ENCODE measurements at places on chromosomes 7 and 10. TPM values are rescaled to one million over a fixed set of nuclear protein-coding genes. Genes with fewer than 3 reads are reported as not detected.
A peak's percentile ranks its signal among the peaks of the same experiment; 100 is the strongest.

DNA sequence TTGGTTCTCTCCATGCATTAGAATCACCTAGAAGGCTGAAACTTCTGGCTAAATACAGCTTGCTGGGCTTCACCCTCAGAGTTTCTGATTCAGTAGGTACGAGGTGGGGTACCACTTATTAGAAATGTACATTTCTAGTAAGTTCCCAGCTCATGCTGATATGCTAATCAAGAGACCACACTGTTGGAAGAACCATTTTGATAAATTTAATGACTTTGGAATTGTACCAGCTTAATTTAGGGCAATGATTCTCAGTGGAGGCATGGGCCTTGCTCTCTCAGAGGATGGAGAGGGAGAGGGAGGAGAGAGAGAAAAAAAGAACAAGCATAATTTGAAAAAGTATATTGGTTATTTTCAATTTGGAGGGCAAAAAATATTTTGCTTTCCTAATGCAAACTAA lies 20.3 kb downstream of the CPN1 start:
- DNase-seq, result no peak

DNA sequence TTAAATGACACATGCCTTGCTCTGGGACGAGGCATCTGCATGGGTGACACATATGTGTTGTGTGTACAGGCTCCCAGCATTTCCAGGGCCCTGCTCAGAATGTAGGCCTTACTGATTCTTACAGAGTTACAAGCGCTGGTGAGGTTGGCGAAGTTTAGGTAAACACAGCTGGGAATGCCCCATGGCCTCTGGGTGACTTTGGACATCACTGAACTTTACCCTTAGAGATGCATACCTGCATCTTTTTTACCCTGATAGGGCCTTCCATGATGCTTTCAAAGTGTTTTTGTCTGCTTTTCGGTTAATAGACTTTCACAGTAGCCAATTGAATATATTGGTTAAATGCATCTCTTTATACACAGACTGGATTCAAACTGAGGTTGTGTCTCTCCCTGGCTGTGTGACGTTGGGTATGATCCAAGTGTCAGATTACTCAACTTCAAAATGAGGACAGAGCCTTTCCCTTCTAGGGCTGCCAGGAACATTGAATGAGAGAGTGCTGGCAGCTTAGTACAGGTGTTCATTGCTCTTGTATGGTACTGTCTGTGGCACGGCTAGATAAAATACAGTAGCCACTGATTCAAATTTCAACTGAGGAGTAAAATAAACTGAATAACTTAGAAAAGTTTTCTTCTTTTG lies 29.5 kb downstream of the EGFR start:
- no peak for DNase-seq

DNA sequence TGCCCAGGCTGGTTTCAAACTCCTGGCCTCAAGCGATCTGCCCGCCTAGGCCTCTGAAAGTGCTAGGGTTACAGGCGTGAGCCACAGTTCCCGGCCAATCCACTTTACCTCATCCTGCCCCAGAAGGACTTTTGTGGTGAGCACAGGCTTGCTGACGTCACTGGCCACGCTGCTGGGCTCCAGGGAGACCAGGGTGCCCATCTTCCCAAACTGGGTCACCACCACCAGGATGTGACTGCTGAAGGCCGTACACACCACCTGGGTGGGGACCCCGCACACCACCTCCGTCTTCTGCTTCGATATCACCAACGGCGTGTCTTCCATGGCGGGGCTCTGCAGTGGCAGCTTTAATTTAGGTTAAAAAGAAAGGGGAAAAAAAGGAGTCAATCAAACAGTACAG lies 816 bp downstream of the PSMG3 start:
- DNase-seq, result no peak

- DNase-seq, result no peak
Observed at GRCh38 chr10:118977835-118978234, 51.7 kb upstream of the NANOS1 start.

Gene IFIT1
- 43.8 TPM for total RNA-seq

GRCh38 chr10:89668386-89669071 lies 23.5 kb upstream of the PANK1 start:
- DNase-seq, result no peak

GRCh38 chr10:104642658-104643302 lies 1.7 kb downstream of the SORCS3 start:
- DNase-seq, result no peak

GRCh38 chr7:75639071-75639885 lies 99.5 kb downstream of the HIP1 start:
- no peak for DNase-seq

Gene KCND2
- total RNA-seq, result not detected

- no peak for DNase-seq
Observed at GRCh38 chr10:3333426-3333825, 160.8 kb upstream of the PITRM1 start.

Gene HSPA12A
- total RNA-seq, result 7.7 TPM

DNA sequence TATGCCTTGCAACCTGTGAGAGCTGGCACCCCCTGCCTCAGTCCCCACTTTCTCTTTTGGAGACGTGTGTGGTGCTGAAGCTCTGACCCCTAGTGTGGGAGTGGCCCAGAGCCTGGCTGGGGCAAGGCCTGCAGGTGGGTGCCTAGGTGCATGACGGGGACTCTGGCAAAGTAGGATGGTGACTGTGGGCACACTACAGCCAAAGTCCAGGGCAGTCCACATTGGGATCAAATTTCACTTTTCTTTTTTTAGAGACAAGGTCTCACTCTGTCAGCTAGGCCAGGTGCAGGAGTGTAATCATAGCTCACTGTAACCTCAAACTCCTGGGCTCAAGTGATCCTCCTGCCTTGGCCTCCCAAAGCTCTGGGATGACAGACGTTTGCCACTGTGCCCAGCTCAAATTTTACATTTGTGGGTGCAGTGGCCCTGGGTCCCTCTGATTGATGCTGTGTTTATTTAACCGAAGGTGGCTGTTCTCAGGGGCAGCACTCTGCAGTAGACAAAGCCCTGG lies 52.3 kb downstream of the NEURL1 start:
- no peak for DNase-seq

DNA sequence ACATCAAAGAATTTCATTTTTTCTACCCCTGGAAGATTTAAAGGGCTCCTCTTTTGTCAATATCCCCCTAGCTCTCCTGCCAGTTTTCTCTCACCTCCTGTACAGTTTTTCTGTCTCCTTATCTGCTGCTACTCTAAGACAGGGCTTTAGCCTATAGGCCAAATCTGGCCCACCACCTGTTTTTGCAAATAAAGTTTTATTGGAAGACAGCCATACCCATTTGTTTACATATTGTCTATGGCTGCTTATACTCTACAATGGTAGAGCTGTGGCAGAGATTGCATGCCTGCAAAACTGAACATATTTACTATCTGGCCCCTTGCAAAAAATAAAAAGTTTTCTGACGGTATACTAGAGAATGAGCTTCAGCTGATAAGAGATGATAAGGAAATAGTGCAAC lies 37.4 kb upstream of the GARS1 start:
- no peak for DNase-seq

DNA sequence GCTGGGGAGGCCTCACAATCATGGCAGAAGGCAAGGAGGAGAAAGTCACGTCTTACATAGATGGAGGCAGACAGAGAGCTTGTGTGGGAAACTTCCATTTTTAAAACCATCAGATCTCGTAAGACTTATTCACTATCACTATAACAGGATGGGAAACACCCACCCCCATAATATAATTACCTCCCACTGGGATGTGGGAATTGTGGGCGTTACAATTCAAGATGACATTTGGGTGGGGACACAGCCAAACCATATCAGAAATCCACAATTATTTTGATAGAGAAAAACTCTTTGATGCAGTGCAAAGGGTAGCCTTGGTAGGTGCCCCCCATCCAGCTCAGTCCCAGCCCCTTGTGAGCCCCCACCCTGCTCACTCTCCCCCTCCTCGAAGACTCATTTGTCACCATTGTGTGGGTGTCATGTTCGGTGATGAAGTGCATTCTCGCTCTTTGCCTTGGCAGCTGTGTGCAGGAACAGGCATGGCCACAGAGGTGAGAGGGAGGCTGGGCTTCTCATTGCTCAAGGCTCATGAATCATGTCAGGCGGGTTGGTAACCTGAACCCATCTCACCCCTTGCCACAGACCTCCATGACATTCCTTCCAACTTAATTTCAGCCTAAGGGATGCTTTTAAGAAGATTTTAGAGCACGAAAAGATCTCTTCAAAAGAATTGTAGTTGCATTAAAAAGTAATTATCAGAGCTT lies 75.9 kb downstream of the BUB3 start:
- no peak for DNase-seq

Gene ZNF736
- total RNA-seq, result 29.0 TPM

- DNase-seq, result no peak
Observed at GRCh38 chr7:103547451-103548284, 101.7 kb upstream of the SLC26A5 start.

DNA sequence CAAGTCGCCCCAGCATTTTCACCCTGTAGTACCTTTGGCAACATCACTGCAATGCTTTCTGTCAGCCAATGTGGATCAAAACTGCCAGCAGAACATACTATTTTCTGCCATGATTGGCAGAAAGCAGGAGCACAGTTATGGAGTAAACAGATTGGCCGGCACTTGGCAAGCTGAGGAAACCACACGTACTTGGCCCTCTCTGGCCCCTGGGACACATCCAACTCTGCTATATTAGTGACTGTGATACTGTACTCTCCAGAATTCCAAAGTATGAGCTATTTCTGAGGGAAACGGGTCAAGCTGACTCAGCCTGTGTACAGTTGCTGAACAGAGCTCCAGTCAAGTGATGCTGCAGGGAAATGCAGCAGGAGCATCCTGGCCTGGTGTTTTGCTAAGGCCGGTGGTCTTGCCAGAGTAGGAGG lies 39.8 kb upstream of the LANCL2 start:
- no peak for DNase-seq

GRCh38 chr7:114930107-114930661 lies 8.3 kb downstream of the MDFIC start:
- DNase-seq, result no peak

- DNase-seq, result no peak
Observed at GRCh38 chr10:49187950-49188761, at the start of gene TMEM273. Gene TMEM273 (minus strand): TSS chr10:49188391. CDS start chr10:49188336, 55 bp downstream.

DNA sequence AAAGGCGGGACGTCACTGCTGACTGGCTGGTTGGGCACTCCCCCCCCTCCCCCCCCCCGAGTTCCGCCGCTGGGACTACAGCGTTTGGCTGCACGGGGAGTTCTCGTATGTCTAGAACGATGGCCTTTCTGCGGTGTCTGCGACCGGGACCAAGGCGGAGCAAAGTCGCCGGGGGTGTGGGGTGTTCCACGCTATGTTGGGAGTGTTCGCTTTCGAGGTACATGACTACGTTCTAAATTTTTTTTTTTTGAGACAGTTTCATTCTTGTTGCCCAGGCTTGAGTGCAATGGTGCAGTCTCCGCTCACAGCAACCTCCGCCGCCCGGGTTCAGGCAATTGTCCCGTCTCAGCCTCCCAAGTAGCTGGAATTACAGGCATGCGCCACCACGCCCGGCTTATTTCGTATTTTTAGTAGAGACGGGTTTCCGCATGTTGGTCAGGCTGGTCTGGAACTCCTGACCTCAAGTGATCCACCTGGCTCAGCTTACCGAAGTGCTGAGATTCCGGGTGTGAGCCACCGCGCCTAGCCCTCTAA lies 573 bp upstream of the IDI1 start:
- DNase-seq, result no peak

Gene GBX1
- total RNA-seq, result not detected

- peak; percentile 35 for DNase-seq
Observed at GRCh38 chr10:97676770-97677581, 10.1 kb downstream of the AVPI1 start.

- DNase-seq, result no peak
Observed at GRCh38 chr10:131141645-131142516, 169.6 kb downstream of the TCERG1L start.

Gene GNG11
- total RNA-seq, result 7.0 TPM

Gene CELF2
- 0.44 TPM for total RNA-seq

DNA sequence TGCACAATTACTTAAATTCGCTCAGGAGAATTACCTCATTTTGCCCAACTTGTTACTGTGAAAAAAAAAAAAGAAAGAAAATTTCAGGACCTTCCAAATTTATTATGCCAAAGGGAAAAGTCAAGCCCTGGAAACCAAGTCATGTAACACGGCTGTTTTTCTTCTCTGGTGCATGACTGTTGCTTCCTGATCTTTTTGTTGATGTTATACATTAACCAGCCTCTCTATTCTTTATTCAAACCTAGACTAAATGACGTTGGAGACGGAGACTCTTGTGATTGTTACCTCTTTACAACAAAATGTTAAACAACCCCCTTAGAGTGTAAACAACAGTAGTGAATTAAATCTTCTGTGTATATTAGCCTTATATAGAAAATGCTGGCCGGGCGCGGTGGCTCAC lies 16.1 kb upstream of the ZC3HAV1 start:
- DNase-seq, result no peak

DNA sequence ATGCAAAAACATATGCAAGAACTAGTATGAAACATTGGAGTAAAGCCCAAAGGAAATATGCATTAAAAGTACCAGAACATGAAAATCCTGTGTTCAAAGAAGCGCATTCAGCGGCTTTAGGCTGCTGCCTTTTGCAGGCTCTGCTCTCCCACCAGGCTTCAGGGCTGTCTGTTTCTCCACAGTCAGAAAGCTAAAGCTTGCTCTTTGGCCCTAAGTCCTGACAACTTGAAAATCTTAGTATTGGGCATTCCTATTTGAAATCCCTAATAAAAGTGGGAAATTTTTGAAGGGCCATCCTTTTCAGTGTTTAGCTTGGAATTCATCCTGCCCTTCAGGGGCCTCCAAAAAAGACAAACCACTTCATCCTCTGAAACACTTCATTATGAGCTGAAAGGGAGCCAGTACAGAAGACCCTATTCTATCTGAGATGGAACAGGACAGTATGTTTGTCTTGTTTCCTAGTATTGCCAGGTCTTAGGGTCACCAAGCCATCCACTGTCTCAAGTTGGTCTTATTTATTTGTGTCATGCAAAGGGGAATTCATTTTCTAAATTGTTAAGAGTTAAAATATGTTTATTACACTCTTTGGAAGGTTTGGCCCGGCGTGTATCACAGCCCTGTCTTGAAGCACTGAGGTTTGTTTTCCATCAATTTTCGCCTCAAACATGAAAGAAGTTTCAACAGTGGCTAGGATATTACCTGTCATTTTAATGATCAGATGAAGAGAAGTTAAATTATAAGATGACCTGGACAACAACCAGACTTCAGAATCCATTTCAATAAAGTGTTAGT lies 326.3 kb upstream of the BMPER start:
- no peak for DNase-seq

Gene WDR86
- 0.72 TPM for total RNA-seq

Gene STEAP4
- total RNA-seq, result 0.10 TPM

Gene CALML3
- not detected for total RNA-seq

GRCh38 chr10:13311177-13311575 lies 11.3 kb upstream of the PHYH start:
- DNase-seq, result no peak

- DNase-seq, result no peak
Observed at GRCh38 chr7:33395340-33395739, 266.0 kb downstream of the BBS9 start.

- no peak for DNase-seq
Observed at GRCh38 chr10:129771991-129772431, 192.1 kb downstream of the EBF3 start.

DNA sequence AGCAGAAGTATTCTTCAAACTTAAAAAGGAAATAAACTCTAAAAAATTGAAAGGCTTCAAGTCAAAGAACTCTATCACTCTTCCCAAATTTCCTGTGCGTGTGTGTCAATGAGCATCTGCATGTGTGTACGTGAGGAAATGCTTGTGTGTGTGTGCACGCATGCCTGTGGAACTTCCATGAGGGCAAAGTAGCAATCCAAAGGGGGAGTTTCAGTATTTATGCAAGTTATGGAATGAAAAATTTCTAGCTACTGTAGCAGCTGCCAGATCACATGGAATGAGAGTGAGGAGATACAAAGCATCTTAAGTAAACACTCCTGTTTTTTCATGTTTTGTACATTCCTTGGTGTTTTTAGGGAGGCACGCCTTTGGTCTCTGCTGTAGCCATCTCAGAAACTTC lies 152.6 kb downstream of the RAPGEF5 start:
- no peak for DNase-seq

Gene ANXA8
- total RNA-seq, result 0.72 TPM

Gene CACNB2
- not detected for total RNA-seq
